ENCODE measurements at places on chromosomes 2 and 18.

DNA sequence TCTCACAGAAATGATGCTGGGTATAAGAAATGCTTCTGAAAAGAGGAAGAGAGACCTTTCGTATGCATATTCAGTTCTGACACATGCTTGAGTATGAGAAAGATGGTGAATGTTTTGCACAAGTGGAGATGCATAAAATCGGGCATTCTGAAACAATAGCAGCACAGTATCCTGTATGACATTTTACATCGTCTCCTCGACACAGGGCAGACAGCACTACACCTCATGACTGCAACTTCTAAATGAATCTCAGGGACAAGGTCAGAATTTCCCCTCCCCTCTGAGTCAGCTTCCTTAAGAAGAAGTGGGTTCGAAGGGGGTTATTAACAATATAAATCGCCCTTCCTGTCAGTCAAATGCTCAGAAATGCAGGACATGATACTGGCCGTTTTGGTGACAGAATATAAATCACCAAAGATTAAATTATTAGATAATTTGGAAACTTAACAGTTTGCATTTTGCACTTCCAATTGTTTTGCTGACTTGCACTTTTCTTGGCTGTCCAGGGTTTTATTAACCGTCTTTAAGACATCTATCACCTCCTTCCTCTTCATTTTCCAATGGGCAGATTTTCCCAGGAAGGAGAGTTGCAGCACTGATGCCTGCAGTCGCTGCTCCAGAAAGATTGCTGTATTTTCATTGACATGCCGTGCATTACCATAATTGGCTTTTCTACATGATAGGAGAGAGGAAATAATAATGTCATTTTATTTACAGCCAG lies 57.2 kb downstream of the TSHZ1 start:
- no peak for DNase-seq

GRCh38 chr18:7256618-7257425 lies 25.9 kb downstream of the LRRC30 start:
- no peak for DNase-seq

DNA sequence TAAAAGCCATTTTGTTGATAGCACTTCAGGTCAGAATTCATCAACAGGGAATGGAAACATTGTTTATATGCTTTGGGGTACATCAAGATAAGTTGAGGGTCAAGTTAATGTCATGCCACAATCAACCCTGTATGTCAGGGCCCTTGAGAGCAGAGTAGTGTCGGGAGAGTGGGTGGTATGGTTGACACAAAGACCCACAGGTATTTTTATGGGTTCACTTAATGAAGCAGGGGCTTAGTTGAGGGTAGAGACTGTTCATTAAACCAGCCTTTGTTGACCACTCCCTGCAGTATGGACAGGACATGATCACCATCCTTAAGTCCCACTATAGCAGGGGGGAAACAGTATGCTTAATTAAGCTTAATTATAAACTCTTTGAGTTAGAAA lies 5.7 kb downstream of the RPL37A start:
- no peak for DNase-seq

DNA sequence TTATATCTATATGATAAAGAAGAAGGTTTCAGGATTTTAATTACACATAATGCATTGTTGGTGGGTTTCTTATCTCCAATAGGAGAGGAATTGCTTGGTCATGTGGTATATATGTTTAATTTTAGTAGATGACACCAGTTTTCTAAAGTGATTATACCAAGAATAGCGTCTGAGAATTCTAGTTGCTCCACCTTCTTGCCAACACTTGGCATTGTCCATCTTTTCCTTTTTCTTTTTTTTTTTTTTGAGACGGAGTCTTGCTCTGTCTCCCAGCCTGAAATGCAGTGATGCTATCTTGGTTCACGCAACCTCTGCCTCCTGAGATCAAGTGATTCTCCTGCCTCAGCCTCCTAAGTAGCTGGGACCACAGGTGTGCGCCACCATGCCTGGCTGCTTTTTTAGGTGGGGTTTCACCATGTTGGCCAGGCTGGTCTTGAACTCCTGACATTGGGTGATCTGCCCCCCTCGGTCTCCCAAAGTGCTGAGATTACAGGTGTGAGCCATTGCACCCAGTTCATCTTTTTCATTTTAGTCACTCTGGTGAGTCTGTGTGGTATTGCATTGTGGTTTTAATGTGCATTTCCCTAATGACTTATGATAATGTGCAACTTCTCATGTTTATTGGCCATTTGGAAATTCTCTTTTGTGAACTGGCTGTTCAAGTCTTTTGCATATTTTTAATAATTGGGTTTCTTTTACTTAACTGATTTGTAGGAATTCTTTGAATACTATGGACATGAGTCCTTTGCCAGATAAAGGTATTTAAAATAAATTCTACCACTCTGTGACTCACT lies 37.3 kb upstream of the ZNF512 start:
- no peak for DNase-seq

DNA sequence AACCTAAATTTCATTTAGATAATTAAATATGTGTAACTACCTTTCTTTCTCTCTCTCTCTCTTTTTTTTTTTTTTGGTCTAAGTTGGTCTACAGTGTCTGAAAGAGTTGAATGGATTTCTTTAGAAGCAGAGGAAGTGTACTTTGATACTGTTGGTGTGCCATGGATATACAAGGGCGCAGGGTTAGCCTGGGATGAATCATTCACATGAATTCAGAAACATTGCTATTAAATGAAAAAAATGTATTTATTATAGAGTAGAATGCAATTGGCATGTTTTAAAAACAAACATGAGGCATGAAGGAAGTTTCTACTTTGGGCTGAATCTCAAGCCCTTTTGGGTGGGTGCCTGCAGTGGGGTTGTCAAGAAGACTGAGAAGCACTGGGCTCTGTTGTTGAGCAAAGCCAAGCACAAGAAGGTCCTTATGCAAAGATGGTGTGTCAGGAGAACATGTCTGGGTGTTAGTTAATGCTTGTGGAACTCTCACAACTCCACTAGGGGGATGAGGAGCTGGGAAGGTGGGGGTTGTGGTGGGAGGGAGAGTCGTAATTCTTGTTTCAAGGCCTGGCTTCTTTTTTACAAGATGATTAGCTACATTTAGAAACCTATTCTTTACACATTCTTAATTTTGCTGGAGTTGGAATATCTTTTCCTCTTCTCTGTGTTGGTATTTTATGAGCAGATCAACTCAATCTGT lies 57.9 kb downstream of the LYPD6 start:
- DNase-seq = no peak

DNA sequence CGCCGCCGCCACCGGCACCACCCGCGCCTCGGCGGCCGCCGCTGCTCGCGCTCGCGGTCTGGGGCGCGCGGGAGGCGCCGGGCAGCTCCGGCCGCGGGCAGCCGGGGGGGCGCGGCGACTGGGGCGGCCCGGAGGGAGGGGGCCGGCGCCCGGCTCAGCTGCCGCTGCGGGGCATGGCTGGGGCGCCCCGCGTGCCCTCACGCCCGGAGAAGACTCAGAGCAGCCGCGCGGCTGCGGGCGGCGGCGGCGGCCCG lies 295 bp downstream of the GAREM1 start:
- no peak for DNase-seq

All from activated CD4-positive, alpha-beta T cell treated with anti-CD3 and anti-CD28 coated beads for 24 hours (primary cell).